Adrenal gland (tissue), 19 donors: ENCODE measurements at places on chromosomes 12 and 14.

GRCh38 chr14:102900631-102901571, 21.6 kb upstream of the AMN start:
- DNase-seq: no peak

DNA sequence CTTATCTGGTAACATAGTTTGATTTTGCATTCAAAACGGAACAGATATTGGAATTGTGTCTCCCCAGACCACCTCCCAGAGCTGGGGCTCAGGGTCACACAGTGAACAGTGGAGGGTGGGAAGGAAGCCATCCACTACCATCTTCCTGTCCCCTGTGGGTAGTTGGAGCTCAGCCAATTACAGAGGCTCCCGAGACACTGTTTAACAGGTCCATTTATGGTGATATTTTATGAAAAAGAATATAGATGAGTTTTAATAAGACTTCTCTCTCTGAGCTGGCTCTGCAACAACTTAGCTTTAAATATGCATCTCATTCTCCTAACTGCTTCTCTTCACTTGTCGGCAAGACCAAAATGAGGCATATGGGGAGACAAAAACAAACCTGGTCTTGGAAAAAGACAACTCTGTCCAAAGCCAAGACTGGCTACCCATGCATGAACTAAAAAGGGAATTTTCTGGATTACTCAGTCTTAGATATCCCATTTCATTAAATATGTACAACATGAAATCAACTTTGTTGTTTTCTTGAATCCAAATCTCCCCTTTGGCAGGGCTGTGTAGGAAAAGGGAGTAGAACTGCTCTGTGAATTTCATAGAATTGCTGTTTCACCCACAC, 83.8 kb upstream of the HOXC13 start:
- DNase-seq: no peak

- no peak for DNase-seq
These were observed 14.8 kb downstream of the DDX24 start for GRCh38 chr14:94066089-94066676.

DNA sequence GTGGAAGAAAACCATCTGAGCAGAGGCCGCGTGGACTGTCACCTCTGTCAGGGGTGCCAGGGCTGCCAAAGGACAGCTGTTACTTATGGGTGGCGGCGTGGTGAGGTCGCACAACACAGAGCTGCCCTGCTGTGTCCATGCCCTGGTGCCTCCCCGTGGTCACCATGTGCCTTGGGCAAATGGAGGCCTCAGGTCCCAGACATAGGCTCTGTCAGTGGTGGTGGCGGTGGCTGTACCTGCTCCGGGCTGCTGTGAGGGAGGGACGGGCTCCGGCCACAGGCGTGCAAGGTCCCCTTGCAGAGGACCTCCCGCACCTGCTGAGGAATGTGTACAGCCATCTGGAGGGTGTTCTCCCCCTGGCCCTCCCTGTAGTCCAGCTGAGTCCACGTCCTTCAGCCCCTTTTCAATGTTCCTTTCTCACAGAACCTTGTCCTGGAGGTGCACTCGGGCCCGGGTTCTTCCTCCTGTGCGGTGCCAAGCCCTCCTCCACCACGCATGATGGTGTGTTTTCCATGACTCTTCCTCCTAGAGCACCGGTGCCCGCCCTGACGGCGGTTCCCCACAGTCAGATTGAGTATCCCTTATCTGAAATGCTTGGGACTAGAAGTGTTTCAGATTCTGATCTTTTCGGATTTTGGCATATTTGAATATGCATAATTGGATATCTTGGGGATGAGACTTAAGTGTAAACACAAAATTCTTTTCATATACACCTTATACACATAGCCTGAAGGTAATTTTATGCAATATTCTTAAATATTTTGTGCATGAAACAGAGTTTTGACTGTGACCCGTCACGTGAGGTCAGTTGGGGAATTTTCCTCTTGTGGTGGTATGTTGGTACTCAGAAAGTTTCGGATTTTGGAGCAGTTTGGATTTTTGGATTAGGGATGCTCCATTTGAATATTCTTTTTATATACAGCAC, 49.8 kb downstream of the TRAF3 start:
- no peak for DNase-seq

GRCh38 chr12:8493084-8493483, 20.2 kb upstream of the CLEC4D start:
- DNase-seq: no peak
